ENCODE measurements at places on chromosomes 4 and X.

DNA sequence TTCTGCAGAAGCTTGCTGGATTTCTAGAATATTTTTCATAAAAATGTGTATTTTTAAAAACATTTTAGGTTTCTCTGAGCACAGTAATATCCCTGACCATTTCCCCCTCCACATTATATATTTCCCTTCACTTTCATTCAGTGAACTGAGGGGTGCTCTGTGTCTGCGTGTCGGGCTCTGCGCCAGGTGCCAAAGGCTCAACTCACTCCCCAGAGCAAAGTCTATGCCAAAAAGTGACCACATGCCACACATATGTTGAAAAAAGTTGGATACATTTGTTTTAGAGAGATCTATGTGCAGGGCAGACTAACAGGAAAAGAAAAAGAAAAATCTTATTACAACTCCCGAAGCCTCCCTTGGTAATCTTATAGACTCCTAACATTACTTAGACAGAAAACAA lies 233.7 kb downstream of the MGST2 start:
- no peak for DNase-seq

- no peak for DNase-seq
Measured at GRCh38 chrX:64894454-64895038, 81.7 kb downstream of the ZC4H2 start.

DNA sequence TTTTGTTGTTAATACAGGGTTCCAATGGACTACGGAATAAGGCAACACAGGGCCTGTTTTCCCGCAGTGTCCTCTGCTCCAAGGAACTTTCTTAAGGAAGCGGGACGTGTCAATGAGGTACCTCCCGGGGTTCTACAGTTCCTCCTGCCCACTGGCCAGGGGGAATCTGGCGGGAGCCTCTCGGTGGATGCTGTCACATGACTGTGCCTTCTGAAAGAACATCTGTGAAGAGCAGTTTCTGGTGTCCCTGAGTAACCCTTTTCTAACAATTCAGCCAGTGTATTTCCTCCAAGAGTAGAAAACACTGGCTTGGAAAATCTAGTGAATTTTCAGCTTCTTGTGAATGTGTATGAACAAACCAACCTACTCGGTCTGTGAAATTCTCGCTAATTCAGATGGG lies 32.7 kb downstream of the MFAP3L start:
- peak; percentile 86 for DNase-seq

DNA sequence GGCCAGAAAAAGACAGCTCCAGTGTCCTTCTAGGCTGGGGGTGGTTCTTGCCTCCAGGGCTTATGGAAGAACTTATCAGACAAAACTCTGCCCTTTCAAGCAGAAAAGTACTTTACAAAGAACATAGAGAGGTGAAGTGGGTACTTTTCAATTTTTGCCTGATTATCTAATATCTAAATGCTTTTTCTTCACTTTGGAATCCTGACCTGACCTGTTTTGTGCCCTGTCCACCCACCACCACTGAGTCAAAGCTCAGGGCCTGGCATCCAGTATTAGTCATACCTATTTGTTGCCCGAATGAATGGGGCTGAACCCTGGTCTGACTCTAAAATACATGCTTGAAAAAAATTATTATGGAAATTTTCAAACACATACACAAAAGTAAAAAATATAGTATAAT lies 37.2 kb downstream of the RTL9 start:
- no peak for DNase-seq

DNA sequence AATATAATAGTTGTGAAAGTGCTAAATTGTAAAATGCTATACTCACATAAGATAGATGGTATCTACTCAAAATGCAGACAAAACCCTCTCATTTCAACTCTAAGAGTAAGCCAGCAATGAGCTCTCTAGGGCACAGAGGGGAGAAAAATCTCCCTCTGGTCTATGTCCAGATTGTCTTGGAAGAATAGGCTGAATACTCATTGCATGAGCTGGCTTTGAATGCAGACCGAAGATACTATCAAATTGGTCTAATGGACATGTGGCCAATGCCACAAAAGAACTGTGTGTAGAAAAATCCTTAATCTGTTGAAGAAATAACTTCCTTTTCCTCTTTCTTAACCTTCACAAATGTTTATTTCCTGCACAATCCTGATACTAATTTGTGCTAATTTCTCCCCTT lies 3.5 kb downstream of the ZXDA start:
- DNase-seq = no peak

DNA sequence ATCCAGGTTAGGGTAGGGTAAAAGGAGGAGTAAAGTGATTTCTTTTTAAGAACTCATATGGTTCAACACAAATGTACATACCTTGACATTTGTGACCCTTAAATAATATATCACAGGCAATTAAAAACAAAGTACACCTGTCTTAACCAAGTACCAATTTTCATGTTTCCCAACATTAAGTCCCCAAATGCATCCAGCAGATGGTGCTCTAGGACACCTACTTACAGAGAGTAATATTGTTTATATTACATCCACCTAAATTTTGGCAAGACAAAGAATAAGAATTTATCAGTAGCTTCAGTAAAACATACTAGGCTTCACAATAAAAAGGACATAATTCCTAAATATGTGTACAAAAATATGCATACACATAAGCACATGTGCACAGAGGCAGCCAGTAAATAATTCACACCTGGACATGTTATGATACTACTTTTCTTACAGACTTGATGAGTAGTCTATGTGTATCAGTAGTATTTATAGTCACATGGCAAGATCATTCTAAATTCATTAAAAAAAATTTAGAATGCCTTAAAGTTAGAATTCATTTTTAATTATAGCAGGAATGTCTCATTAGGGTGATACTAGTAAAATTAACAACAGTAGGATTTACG lies 219.7 kb downstream of the DCLK2 start:
- DNase-seq = peak; percentile 26

DNA sequence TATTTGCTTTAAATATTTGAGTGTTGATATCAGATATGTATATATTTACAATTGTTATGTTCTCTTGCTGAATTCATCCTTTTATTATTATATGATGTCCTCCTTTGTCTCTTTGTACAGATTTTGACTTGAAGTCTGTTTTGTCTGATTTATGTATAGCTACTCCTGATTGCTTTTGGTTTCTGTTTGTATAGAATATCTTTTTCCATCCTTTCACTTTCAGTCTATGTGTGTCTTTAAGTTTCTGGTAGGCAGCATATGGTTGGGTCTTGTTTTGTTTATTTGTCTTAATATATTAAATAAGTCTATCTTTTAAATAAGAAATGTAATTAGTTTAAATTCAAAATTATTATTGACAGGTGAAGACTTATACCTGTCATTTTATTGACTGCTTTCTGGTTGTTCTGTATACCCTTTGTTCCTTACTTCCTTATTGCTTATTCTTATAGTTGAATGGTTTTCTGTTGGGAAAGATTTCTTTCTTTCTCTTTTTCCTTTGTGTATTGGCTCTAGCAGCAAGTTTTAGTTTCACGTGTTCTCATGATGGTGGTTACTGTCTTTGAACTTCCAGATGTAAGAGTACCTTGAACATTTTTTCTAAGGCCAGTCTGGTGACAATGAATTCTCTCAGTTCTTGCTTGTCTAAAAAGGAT lies 31.1 kb downstream of the RAB28 start:
- no peak for DNase-seq

DNA sequence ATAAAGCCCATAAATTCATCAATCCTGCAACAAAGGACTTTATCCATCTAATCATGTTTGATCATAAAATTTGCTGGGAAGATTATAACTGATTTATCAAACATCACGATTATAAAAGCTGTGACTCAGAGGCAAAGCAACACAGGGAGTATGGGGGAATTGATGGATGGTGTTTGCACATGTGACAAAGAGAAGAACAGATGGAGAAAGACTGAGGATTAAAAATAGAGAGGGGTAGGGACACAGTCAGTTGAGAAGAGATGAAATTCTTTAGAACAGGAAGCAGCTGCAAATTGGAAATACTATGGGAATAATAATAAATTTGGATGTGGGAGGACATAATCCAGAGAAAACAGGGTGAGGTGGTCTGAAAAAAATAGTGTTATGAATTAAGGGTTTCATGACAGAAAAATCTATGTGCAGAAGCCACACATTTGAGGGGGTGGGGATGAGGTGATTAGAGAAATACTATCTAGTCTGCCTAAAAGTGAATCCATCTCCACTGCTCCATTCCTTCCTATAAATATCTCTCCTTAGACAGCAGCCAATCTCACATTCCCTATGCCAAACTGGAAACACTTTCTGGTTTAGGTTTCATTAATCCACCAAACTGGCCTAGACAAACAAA lies 6.2 kb downstream of the PRR32 start:
- no peak for DNase-seq

- no peak for DNase-seq
Measured at GRCh38 chr4:152278505-152279233, 257.2 kb downstream of the FBXW7 start.

DNA sequence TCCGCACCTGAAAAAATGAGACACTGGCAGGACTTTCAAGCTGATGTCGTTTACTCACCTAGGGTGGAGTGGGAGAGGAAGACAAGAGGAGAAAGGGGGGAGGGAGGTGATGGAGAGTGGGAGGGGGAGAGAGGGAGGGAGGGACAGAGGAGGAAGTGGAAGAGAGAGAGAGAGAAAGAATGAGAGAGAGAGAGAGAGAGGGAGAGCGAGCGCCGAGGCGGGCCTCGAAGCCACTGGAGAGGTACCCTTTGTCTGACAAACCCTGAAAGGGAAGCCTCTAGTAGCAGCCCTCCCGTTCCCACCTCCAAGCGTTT lies 296 bp upstream of the ADGRL3 start:
- no peak for DNase-seq

GRCh38 chr4:1749370-1749769 lies 28.0 kb downstream of the TACC3 start:
- DNase-seq = no peak

DNA sequence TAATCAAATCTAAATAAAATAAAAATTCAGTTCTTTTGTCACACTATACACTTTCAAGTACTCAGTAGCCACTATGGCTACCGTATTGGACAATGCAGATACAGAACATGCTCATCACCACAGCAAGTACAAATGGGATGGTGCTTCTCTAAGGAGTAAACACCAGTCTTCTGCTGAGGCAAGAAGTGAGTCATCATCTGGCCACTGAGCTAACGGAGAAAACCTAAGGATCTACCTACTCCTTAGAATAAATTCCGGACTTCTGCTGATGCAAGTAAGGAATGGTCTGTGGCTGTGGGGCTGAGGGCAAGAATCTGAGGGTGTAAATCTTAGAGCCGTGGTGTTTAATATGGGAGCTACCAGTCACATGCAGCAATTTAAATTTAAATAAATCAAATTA lies 11.3 kb upstream of the RBMXL3 start:
- DNase-seq = no peak

DNA sequence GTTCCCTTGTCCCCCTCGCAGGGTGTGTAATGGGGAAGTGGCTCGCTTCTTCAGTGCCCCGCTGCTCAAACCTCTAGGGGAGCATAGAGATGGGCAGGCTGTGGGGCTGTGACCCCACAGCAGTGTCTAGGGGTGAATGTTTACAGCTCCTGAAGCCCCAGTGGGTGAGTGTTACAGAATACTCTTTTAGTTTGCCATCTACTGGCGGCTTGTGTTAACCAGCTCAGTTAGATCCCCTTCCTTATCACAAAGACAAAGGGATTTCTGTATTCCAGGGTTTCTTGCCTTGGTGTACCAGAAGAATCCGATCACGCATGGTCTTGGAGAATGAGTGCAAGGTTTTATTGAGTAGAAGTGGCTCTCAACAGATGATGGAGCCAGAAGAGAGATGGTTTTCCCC lies 108.1 kb upstream of the IQCM start:
- DNase-seq = no peak

- DNase-seq = no peak
Measured at GRCh38 chr4:53622739-53623151, 31.5 kb upstream of the LNX1 start.

- DNase-seq = no peak
Measured at GRCh38 chr4:37837446-37837845, 11.0 kb downstream of the PGM2 start.

- DNase-seq = no peak
Measured at GRCh38 chr4:158682066-158682465, 10.0 kb downstream of the ETFDH start.

GRCh38 chrX:8305350-8305749 lies 134.3 kb upstream of the VCX2 start:
- DNase-seq = no peak

DNA sequence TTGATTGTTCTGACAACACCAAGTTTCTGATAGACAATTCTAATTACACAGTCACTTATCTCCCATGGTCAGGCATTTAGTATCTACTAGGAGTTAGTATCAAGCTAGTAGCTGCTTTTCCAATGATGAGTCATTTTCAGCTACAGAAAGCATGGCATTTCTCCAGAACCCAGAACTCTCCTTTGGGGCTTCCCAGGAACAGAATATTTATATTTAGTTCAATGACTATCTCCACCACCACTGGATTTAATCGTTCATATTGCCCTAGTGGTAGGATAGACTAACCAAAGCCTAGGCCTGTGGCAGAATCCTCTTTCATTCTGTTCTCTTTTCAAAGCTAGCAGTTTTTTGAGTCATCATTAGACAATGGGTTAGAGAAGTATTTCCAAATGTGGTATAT lies 569.4 kb downstream of the GABRG1 start:
- no peak for DNase-seq

- DNase-seq = peak; percentile 3
Measured at GRCh38 chr4:147361726-147362125, 119.2 kb upstream of the EDNRA start.

DNA sequence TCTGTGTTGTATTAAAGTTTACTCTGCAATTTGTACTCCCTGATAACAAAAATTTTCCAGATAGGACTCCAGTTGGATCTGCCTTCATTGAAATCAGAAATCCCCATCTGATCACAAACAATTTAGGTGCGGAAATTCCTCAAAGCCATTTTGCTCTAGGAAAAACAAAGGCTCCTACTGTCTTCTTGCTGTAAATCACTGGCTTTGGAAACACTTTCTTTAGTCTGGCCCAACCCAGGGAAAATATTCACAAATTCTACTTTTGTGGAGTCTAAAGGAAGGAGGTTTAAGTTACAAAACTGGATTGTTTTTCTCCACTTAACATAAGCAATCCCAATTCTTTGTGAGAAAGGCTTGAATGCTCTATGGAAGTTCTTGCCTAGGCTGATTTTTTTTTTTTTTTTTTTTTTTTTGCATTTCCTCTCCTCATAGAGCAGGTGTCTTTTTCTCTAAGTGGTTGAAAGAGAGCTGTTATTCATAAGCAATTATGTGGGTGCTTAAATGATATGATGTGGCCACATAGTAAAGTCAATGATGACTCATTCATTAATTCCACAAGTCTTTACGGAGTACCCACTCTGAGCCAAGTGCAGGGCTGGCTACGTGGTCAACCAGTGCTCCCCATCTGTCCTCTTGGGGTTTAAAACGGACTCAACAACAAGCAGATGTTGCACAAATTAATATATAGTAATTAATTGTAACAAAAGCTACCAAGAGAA lies 261.4 kb downstream of the LDB2 start:
- DNase-seq = no peak

- DNase-seq = no peak
Measured at GRCh38 chr4:11106759-11107158, 321.9 kb downstream of the HS3ST1 start.
